ENCODE measurements at places on chromosomes 3 and 15.

- DNase-seq = no peak
These were observed 818 bp downstream of the PPP1R2 start for GRCh38 chr3:195542316-195542697.

- no peak for DNase-seq
These were observed 182.5 kb downstream of the FOXP1 start for GRCh38 chr3:71400986-71401451.

- no peak for DNase-seq
These were observed 251.4 kb downstream of the TIGIT start for GRCh38 chr3:114545193-114545592.

DNA sequence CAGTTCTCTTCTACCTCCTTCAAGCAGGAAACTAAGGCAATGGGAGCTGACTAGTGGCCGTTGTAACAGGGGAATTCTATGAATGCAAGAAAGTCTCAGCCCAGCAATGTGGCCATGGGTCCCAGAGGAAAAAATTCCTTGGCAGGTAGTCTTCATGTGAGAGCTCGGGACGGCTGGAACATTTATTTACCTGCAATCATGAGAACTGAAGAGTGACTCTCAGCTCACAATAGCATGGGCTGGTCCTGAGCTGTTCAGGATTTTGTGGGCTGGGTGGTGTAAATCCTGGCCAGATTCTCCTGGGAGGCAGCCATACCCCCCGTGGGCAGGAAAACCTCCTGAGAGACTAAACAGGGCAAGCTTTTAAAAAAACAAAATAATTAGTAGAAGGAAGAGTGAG, 330.3 kb upstream of the CTNNB1 start:
- DNase-seq = no peak

GRCh38 chr3:129325383-129325782, 46.7 kb downstream of the HMCES start:
- DNase-seq = no peak

DNA sequence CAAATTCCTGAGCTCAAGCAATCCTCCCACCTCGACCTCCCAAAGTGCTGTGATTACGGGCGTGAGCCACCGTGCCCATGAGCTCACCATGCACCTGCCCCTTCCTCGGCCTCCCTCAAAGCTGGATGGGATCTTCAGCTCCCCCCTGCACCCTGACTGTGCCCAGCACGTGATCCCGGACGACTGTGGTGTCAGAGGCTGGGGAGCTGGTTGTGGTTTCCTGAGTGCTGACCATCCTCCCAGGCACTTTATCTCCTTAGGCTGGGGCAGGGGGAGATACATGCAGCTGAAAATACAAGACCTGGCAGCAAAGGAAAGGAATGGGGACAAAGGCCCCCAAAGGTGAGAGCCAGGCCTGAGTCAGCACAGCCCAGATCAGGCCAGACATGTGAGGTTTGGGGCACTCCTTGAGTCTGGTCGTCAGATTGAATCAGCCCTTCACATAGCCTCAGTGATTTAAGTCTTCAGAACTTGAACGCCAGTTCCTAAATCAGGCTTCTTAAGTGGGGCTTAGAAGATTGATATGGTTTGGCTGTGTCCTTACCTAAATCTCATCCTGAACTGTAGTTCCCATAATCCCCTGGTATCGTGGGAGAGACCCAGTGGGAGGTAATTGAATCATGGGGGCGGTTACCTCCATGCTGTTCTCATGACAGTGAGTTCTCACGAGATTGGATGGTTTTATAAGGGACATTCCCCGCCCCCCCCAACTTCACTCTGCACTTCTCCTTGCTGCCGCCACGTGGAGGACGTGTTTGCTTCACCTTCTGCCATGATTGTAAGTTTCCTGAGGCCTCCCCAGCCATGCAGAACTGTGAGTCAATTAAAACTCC, 35.8 kb downstream of the PRKCD start:
- no peak for DNase-seq

DNA sequence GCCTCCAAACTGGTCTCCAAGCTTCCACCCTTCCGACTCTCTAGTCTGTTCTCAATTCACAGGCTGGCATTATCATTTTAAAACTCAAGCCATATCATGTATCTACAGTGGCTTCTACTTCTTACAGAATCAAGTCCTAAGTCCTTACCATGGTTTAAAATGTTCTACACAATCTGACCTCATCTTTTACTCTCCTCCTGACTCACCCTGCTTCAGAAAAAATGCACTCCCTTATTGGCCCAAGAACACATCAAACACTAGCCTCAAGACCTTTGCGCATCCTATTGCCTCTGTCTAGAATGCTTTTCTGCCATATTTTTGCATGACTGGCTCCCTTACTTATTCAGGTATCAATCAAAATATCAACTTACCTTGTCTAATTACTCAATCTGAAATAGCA, 11.0 kb downstream of the MRPL3 start:
- DNase-seq = no peak

DNA sequence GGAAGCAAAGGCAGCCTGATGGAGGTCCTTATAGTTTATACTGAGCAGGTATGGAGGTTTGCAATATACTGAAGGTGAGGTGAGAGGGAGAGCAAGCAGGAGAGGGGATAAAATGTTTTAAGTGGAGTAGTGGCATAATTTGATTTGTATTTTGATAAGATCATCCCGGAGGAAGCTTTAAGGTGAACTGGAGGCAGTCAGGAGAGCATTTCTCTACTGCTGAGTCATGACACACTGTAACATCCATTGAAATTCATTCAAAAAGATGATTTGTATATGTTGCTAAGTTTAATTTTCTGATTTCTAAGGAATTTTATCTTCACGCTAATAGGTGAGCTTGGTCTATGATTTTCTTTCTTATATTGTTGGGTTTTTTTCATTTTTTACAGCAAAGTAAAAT, 81.4 kb downstream of the SERPINI1 start:
- DNase-seq = no peak

GRCh38 chr3:18765662-18766061, 340.5 kb upstream of the SATB1 start:
- no peak for DNase-seq

DNA sequence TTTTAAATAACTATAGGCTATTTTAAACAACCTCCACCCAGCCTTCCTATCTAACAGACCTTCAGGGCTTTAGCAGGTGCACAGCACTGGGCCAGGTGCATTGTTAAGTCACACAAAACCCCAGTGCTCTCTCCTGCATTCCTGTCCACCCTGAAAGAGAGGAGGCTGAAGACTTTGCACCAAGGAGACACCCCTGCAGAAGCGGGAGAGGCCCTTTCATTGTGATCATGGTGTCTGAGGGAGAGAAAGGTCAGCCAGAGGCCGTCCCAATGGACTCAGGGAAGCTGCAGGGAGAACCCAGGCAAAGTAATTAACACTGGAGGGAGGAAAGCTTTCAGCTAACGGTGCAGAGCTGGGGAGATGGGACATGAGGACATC, 5.2 kb downstream of the LRIG1 start:
- DNase-seq = no peak

- no peak for DNase-seq
These were observed 132.8 kb downstream of the OSBPL10 start for GRCh38 chr3:31848163-31848818.

GRCh38 chr15:56327721-56328502, 37.3 kb upstream of the TEX9 start:
- peak; percentile 18 for DNase-seq

DNA sequence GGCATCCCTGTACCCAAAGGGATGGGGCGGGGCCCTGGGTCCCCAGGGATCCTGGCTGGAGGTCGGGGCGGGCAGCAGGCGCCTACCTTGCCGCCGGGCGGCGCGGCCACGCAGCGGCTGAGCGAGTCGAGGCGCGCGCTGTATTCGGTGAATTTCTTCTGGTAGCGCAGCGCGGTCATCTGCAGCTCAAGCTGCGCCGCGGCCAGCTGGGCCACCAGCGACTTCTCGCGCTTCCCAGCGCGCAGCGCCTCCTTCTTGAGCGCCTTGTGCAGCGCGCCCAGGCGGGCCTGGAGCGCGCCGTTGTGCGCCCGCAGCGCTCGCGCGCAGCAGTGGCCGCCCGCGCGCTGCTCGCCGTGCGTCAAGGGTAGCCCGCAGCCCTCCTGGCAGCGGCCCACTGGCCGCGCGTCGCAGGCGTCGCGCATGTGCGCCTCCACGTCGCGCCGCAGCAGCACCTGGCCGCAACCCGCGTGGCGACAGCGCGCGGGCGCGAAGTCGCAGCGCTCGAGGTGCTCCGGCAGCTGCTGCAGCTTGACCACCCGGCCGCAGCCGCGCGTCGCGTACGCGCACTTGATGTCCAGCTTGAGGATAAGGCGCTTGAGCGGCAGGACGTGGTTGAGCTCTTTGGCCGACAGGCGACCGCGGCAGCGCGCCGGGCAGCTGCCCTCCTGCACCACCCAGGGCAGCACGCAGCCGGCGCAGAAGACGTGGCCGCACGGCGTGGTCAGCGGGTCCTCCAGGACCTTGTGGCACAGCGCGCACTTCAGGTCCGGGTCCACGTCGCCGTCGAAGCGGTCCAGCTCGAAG, 522 bp downstream of the PDZRN3 start:
- peak; percentile 61 for DNase-seq

- peak; percentile 6 for DNase-seq
These were observed 84.2 kb upstream of the GOLGA6L4 start for GRCh38 chr15:84151205-84151931.

GRCh38 chr3:32894977-32895376, 56.5 kb upstream of the CCR4 start:
- no peak for DNase-seq

- DNase-seq = no peak
These were observed 68.1 kb downstream of the TM4SF4 start for GRCh38 chr3:149542375-149543312.

DNA sequence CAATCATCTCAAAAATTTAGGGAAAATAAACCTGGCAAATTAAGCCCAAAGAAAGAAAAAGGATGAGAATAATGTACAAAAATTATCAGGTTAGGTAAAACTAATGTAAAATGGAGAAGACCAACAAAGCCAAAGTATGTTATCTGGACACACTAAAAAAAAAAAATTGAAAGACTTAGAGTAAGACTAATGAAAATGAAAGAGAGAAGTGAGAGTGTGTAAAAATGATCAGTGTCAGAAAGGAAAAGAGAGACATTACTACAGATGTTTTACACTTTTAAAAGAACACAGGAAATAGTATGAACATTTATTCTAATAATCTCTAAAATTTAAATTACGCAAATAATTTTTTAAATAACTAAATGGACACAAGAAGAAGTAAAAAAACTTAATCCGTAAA, 573.3 kb upstream of the NR2F2 start:
- DNase-seq = no peak

DNA sequence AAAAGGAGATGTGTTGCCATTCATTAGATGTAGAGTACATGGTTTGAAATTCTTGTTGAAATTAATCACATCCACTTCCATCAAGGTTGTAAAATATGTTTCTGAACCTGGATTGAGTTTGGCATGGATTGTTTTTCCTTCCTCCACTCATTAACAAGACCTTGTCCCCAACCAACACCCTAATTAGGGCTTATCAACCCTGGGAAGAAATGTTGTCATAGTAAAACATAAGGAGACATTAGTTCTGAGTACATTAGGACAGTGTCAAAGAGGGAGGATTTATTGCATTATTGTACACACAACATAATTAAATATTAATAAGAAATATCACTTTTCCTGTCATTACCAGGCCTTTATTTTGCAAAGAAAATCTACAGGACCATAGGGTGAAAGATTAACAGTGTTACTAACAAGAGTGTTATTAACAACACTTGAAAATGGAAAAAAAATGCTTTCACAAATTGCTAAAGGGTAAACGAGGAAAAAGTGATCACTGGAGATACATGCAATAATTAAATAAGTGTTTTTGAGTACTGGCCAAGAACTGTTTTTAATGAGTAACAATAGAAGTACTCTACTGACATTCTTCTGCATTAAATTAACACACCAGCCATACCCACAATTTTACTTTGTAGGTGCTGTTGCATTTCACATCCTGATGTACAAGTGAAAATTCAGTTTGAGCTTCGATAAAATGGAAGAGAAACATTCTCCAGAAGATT, 30.4 kb upstream of the WDR72 start:
- DNase-seq = no peak

- DNase-seq = no peak
These were observed 96.0 kb upstream of the CCDC80 start for GRCh38 chr3:112736805-112737566.

DNA sequence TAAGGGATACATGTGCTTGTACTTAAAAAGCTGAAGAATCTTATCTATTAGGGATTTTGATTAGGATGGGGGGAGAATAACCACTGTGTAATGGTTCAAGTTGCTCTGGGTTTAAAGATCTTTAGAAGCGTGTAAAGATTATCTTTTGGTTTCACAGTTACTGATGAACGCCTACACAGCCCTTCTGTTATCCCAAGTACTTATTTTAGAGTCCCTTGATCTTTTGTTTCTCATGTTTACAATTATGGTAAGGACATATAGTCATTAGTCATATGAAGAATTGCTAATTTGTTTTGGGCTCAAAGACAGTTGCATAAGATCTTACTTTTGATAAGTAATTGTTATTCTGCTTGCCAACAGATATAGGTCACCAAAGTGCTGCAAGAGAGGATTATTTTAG, 160.1 kb downstream of the PLCL2 start:
- DNase-seq = no peak

DNA sequence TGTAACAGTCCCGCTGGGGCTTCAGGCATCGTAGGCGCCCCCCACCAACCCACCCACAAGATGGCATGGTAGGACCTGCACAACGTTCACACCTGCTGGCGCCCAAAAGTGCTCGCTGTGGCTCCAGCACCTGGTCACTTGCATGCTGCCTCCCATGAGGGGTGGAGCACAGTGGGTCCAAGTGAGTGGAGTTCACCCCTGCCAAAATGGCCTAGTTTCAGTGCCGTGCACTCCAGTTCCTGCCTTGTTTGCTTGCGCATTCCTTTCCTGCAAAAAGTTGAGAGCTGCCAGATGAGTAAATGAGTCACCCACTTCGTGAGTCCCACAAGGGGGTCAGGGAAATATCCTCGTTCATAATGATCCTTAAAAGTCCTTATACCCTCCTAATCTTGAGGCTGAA, 788.7 kb upstream of the DPPA4 start:
- peak; percentile 13 for DNase-seq

- DNase-seq = no peak
These were observed 15.2 kb downstream of the MCM2 start for GRCh38 chr3:127613406-127613805.

DNA sequence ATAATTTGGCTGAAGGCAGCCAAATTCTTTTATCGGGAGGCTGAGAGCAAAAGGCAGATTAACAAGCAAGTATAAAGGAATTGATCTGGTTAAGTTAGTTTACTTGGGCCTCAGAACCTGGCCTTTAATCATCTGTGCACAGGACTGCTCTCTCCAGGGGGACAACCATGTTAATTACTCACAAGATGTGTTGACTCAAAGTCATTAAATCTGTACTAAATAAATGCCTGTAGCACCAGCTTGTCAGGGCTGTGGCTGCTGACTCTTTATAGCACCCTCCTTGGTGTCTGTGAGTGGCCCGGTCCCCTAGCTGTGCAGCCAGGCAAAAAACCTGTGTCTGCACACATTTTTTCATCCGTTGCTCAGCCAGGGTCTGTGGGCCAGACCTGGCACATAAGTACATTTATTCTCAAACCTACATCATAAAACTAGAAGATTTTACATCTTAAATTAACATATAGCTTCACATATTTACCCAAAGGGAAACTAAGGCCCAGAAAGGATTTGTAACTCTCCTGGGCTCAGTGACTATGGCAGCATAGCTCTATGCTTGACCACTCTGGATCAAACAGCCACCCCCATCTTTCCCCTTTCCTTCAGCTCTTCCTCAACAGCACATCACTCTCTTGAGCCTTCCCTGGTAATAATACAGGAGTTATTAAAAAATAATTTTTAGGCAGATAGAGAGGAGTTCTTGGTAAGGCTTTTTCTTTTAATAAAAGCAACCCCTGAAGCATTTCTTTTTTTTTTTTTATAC, 51.4 kb downstream of the NCEH1 start:
- DNase-seq = no peak

- no peak for DNase-seq
These were observed 281.6 kb upstream of the STT3B start for GRCh38 chr3:31251083-31251482.
